ENCODE measurements at places on chromosomes 4 and X.

DNA sequence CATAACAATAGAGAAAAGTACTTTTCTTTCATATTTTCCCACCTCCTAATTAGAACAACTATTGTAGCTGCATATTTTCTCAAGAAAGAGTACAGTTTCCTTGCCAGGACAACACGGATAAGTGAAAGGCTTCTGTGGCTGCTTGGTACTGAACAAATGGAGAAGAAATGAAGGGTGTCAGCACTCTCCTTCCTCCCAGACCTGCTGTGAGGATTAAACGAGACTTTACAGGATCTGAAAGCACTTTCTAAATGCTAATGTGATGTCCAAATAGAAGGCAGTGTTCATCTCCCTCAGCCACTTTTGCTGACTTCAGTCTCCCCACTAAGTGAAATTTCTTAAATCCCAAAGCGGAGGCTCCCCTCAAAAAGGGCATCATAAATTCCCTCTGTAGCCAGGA is 13.9 kb downstream of the NIPAL1 start:
- no peak for DNase-seq

DNA sequence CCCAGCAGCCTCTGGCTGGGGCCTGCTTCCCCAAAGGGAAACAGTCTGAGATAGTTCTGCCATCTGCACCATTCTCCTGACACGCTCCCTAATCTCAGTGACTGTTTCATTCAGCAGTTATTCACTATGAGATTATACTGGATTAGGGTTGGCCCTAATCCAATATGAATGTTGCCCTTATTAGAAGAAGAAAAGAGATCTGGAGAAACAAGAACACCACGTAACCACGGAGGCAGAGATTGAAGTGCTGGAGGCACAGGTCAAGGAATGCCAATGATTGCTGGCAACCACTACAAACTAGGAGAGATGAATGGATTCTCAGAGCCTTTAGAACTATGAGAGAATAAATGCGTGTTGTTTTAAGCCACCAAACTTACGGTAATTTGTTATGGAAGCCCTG is 7.4 kb downstream of the ACOX3 start:
- DNase-seq, result no peak

- no peak for DNase-seq
These were observed 185.3 kb upstream of the NUDT6 start for GRCh38 chr4:123107444-123108252.

DNA sequence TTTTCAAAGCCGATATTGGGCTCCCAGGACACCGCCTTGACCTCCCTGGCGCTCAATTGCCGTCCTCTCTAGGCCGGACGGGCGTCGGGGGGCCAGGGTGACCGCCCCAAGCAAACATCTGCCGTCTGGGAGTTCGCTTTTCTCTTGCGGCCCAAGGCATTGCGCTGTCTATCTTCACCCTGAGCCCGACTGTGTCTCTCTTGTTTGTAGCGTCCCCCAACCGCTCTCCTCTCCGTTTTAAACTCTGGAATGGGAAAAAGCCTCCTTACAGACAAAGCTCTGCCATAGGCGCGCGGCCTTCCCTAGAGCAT is 551 bp upstream of the ARX start:
- no peak for DNase-seq

GRCh38 chr4:33200377-33200776 is 2480.2 kb downstream of the PCDH7 start:
- DNase-seq, result no peak

- DNase-seq, result no peak
These were observed 16.0 kb downstream of the CTBP1 start for GRCh38 chr4:1232661-1233621.

DNA sequence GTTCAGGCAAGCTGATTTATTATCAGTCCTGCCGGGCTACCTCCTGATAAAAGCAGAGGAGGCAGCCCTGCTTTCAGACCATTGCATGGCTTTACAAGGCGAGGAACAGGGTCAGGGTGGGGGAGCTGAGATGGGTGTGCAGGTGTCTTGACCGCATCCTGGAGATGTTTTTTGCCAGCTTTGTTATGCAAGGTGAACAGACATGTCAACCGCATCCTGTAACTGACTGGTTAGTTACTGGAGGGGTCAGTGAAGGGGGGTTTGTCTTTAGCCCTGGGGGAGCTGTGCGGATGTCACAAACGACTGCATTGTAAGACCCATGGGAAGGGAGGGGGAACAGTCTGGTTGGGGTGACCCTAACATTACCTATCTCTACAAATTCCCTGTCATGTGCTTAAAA is 10.0 kb downstream of the ADAM29 start:
- no peak for DNase-seq

GRCh38 chr4:76589402-76589801 is 154.4 kb downstream of the SHROOM3 start:
- no peak for DNase-seq

GRCh38 chr4:19187691-19188090 is 1064.0 kb upstream of the SLIT2 start:
- no peak for DNase-seq

DNA sequence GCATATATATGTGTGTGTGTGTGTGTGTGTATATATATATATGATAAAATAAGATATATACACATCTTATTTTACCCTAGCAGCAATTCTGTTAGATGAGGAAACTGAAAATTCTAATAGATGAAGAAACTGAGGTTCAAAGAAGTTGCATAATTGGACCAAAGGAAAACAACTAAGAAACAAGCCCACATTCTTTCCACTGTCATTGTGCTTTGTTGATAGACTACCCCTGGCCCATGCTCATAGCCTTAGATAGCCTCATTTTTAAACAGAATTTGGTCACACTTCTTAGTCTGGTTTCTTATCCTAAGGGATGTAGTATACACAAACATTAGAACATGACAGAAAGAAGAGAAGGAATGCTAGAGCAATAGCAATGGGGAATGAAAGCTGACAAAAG is 138.8 kb downstream of the NDST3 start:
- DNase-seq, result no peak

GRCh38 chr4:179029683-179030082 is 1587.4 kb upstream of the AGA start:
- DNase-seq, result no peak

DNA sequence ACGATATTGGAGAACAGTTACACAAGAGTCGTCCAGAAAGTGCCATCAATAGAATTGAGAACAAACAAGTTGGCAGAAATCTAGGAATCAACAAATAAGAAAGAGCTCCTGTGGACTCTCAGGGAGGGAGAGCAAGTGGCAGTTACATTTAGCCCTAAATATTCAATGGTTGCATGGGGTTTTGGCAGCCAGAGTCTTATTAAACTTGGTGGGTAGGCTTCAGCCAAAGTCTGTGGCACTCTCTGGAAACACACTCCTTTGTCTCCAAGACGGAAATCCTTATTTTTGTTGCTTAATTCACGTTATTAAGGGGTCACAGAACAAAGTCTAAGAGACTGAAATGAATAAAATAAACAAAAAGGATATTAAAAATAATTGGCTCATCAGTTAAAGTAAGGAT is 742.2 kb upstream of the ATOH1 start:
- no peak for DNase-seq

DNA sequence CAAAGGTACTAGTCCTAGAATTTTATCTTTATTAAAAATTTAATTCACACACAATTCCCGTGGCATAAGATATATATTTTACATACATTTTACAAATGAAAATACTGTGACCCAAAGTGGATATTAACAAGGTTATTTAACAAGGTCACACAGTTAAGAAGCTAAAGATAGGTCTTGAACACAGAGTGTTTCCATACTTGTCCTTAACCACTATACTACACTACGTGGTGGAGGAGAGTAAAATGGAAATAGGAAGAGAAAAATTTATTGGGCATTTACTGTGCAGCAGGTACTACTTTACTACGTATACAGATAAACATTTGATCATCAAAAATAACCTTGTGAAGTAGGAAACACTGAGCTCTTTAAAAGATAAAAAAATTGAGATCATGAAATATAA is 14.8 kb downstream of the TECRL start:
- no peak for DNase-seq

DNA sequence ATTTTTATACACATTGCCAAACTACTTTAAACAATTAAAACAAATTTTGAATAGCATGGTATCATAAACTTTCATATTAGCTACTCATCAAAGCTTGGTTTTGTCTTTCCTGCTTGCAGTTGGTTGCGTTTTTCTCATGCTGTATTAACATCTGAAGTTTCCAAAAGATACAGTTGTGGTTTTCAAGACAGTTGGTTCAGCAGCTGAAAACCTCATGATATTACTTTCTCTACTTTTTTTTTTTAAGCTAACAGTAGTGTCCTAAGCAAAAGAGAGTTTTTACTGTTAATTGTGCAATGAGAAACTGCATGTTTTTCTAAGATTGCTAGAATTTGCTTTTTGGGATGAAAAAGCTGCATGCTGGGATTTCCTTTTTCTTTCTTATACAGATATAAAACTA is 15.2 kb downstream of the RUFY3 start:
- no peak for DNase-seq

All from inflammatory macrophage (primary cell).